MCF 10A (cell line): ENCODE measurements at places on chromosomes 13 and 19. TPM values are rescaled to one million over a fixed set of nuclear protein-coding genes. Genes with fewer than 3 reads are reported as not detected.

MCEMP1 gene
- total RNA-seq, result 0.44 TPM in 1 of 2 replicates, not detected in the other

MAST3 gene
- total RNA-seq, result 4.1 and 5.9 TPM in 2 replicates

ZNF135 gene
- not detected in 2 replicates for total RNA-seq

PDE4C gene
- 0.42 and 0.54 TPM in 2 replicates for total RNA-seq

ZNF223 gene
- 0.56 and 0.59 TPM in 2 replicates for total RNA-seq

PODNL1 gene
- total RNA-seq, result 0.25 and 0.51 TPM in 2 replicates

GDF15 gene
- total RNA-seq, result 193 and 288 TPM in 2 replicates

CEACAM3 gene
- not detected in 2 replicates for total RNA-seq

LGI4 gene
- 0.91 TPM in 1 of 2 replicates, not detected in the other for total RNA-seq

GIPC1 gene
- total RNA-seq, result 107 and 108 TPM in 2 replicates

C13orf42 gene
- not detected in 2 replicates for total RNA-seq

FRY gene
- 8.9 and 9.1 TPM in 2 replicates for total RNA-seq

FGF22 gene
- total RNA-seq, result not detected in 2 replicates

DNA sequence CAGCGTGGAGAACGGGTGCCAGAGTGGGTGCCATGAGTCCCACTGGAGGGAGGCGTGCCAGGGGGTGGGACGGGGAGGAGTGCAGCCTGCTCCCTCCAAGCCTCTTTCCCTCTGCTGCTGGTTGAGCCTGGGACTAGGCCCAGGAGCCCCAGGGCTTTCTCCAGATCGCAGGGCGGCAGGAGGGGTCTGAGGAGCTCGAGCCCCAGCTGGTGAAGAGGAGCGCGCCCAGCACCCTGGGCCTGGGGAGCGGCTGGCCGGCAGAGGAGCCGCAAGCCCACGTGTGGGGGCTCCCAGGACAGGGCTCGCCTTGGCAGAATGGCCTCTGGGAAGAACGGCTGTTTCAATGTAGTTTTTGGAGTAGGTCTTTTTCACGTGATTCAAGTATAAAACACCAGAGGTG lies 12.2 kb upstream of the DCUN1D2 start:
- DNase-seq, result no peak

- no peak for DNase-seq
Measured at GRCh38 chr13:91539286-91540157, 141.1 kb downstream of the GPC5 start.

GRCh38 chr13:72004246-72004645 lies 137.2 kb upstream of the DACH1 start:
- DNase-seq, result no peak

GRCh38 chr13:40061466-40062450 lies 406.3 kb downstream of the COG6 start:
- peak; percentile 68 for DNase-seq

- DNase-seq, result peak; percentile 27
Measured at GRCh38 chr19:18063463-18063862, 23.3 kb downstream of the IL12RB1 start.

DNA sequence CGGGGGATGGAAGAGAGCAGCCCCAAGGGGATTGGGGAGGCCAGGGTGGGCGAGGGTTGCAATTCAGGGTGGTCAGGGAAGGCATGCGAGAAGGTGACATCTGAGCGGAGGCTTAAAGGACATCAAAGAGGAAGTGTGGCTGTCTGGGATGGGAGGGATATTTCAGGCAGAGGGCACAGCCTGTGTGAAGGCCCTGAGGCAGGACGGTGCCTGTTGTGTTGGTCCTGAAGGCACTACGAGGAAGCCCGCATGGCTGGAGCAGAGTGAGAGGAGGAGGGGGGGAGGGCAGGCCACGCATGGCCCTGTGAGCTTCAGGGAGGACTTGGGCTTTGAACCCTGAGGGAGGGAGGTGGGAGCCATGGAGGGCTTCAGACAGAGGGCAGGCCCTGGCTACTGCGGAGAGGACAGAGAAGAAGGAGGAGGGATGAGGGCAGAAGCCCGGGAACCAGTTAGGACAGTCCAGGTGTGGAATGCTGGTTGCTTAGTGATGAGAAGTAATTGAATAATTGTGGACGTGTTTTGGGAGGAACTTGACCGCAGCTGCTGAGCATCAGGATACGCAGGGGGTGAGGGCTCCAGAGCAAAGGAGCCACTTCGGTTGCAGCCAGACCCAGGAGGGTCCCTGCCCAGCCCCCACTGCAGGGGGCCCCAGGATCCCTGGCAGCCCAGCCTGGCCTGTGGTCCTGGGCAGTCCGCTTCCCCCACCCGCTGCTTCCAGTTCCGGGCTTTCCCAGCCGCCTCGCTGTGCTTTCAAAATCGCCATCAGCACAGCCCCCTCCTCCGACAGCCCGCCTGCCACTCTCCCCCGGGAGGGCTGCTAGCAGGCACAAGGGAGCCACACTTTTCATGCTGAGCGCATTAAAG lies 6.2 kb downstream of the TLE6 start:
- DNase-seq, result peak; percentile 56

GRCh38 chr13:30787738-30788525 lies 52.6 kb downstream of the ALOX5AP start:
- no peak for DNase-seq

GRCh38 chr13:112812306-112813055 lies 122.6 kb downstream of the ATP11A start:
- DNase-seq, result no peak

- DNase-seq, result no peak
Measured at GRCh38 chr13:112246731-112247470, 129.3 kb upstream of the SPACA7 start.

GRCh38 chr13:108496362-108497210 lies 132.8 kb upstream of the MYO16 start:
- DNase-seq, result no peak

DNA sequence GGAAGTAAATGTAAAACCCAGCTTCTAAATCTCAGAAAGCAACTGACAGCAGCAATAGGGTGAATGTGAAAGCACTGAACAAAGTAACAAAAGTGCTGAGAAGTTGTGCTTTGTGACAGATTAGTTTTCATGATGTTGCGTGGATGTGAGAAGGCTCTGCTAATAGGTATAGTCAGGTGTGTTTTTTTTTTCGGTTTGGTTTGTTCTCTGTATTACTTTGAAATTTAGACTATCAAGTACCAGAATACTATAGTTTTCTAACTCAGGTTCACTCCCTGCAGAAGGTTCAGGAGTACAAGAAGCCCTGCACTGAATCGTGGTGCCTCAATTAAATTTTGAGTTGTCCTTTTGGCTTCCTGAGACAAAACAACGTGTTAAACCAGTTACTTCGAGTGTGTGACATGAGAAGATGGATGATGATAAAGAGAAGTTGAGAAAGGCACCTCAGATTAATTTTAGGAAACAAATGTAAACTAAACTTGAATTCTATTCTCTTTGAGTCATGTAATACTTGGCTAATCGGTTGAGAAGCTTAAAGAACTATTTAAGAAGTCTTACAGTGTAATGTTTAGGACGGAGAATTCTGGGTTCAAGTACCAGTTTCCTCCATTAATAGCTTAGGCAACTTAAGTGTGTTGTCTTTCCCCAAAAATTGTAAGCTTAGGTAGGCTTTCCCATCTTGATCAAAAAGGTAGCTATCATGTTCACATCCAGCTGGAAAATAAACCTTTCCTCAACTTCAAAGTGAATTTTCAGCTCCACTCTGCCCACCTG lies 10.3 kb downstream of the MIR17HG start:
- no peak for DNase-seq

- peak; percentile 99 for DNase-seq
Measured at GRCh38 chr19:55216461-55217198, 7.3 kb upstream of the PTPRH start.

GRCh38 chr13:90070362-90070761 lies 1277.1 kb upstream of the MIR17HG start:
- DNase-seq, result peak; percentile 4

DNA sequence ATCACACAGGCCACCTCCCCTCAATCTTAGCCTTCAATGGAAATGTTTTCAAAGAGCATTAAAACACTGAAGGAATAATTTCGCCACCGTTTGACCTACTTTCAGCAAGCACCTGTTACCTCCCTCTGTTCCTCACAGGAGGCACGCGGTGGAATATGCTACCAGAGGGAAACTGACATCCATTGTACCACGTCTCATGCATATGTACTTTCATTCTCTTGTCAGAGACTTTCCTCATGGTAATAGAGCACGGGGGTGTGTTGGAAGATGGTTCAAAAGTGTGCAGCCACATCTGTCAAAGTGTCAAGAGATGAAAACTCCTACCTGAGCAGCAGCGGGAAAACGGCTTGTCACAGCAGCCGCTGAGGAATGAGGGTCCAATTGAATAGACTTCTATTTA lies 143.4 kb downstream of the NALCN start:
- DNase-seq, result no peak

GRCh38 chr13:102328909-102329308 lies 72.9 kb downstream of the FGF14 start:
- no peak for DNase-seq

DNA sequence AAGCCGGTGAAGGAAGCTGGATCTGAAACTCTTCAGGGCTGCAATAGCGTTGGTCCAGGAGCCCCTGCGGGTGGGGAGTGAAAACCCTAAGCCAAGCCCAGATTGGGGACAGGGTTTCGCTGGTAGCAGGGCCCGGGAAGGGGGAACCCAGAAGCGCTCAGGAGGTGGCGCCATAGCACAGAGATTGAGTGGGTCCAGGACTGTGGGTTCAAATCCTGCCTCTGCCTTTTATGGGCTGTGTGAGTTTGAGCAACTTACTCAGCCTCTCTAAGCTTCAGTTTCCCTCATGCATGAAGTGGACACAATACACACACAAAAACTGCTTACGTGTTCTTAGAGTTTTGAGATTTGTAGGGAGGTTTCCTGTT lies 8.3 kb upstream of the SYCN start:
- peak; percentile 34 for DNase-seq

DNA sequence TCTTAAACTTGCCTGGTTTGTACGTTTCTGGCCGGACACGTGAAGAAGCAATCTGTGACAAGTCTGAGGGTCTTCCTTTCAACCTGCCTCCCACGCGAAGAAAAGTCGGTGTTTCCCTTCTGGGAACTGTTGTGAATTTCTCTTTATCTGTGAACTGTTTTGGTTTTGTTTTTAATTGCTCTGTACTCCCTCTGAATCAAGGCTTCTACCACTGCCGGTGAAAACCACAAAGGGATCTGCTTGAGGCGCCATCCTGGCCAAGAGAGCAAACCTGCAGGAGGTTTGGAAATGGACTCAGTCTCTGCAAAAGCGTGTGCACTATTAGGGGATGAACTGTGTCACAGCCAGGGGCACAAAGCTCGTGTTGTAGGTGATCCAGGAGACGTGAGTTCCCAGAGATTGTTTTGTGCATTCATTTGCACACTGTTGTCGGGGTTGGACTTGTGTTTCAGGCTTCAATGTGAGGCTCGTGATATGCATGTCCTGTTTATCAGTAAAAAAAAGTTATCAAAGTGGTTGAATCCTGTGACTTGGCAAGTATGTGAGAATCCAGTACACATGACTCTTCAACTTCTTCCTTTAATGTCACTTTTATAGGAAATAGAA lies 9.7 kb downstream of the SIGLEC8 start:
- DNase-seq, result no peak

DNA sequence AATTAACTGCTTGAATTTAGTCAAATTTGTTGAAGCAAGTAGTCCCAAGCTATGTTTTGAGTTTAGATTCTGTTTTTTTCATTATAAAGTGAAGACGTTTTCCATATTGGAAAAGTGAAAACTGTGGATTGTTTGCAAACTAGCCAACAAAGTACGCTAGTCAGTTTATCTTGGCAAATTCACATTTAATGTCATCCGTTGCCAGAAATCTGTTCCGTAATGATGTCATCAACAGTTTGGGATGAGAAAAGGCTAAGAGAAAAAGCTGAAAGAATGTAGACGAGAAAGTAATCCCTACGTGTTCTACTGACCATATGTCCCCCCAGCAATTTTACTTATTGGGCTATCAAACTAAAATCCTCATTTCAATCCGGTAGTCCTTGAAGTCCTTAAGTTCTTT lies 419.6 kb downstream of the GPC6 start:
- DNase-seq, result no peak

- peak; percentile 87 for DNase-seq
Measured at GRCh38 chr13:80048802-80049201, 292.1 kb downstream of the SPRY2 start.

- DNase-seq, result no peak
Measured at GRCh38 chr13:110860983-110861382, 53.9 kb downstream of the ANKRD10 start.

DNA sequence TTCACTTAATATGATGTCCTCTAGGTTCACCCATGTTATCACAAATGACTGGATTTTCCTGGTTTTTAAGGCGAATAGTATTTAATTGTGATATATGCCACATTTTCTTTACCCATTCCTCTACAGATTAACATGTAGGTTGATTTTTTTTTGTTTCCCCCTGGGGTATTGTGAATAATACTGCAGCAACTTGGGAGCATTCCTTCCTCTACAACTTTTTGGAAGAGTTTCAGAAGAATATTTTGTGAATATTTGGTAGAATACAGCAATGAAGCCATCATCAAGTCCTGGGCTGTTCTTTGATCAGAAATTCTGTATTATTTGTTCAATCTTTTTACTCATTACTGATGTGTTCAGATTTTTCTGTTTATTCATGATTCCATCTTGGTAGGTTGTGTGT lies 5.6 kb upstream of the ZNF331 start:
- no peak for DNase-seq

DNA sequence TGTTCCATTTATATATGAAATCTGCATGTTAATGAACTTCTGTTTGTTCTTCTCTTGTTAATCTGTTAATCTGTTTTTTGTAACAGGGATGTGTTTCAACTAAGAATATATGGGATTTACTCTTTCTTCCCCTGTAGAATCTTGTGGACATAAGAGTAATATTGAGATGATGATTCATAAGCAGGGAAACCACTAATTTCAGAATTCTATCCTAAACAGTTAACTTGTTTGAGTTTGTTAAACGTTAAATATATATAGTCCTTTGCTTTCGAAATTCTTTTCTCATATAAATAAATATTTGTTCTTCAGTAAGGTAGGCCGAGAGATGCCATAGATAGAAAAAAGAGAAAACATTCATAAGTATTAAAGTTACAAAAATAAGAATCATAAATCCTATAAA lies 1052.2 kb upstream of the SPRY2 start:
- DNase-seq, result no peak

DNA sequence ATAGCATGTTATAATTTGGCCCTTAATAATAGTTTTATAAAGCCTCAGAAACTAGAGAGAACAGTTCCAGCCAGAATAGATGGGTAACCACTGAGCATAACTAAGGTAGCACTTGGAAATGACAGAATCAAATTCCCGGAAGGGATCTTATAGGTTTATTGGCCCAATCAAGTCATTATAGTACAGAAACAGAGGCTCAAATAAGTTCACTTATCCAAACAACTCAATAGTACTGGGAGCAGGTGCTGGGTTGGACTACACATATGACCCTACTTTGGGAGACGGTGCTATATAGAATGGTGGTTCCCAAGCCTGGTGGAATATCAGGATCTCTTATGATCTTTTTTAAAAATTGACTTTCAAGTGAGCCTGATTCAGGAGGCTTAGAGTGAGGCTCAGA lies 32.7 kb upstream of the OLFM4 start:
- no peak for DNase-seq

DNA sequence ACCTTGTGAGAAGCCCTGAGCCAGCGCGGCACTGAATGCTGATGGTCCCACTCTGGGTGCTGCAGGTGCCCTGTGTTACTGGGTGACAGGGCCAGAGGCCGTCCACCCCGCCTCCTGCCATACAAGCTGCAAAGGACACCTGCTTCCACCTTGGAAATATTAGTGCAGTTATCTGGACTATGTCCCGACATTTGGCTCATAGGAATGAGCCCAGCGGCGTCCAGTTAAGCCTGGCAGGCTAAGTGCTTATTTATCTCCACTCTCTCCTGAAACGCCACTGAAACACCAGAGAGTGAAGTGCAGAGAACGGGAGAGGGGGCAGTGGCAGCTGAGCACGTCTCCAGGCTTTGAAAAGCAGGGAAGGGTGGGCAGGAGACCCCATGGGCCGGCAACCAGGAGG lies 145.8 kb downstream of the KDM4B start:
- DNase-seq, result no peak

- no peak for DNase-seq
Measured at GRCh38 chr19:16141043-16141442, 2.4 kb upstream of the HSH2D start.

- no peak for DNase-seq
Measured at GRCh38 chr13:107960301-107960700, 255.0 kb downstream of the LIG4 start.
